ENCODE measurements at places on chromosomes 2 and 18. TPM values are rescaled to one million over a fixed set of nuclear protein-coding genes. Genes with fewer than 3 reads are reported as not detected.

The ARHGAP15 gene
- total RNA-seq: 94.6 TPM

The PAX8 gene
- 4.3 TPM for total RNA-seq

- DNase-seq: no peak
- no peak overlapping the region for H3K27ac ChIP-seq
- peaks cover 5% of the 10 kb centered on the region for H3K27me3 ChIP-seq
- H3K4me1 ChIP-seq: peaks cover 18% of the 10 kb centered on the region
- no peak overlapping the region for H3K4me3 ChIP-seq
These were observed 435.1 kb upstream of the HS6ST1 start for GRCh38 chr2:128753800-128754199.

The TMEM37 gene
- total RNA-seq: not detected

GRCh38 chr2:137772451-137772850 is 191.8 kb upstream of the HNMT start:
- no peak for DNase-seq
- H3K27ac ChIP-seq: no peak overlapping the region
- H3K36me3 ChIP-seq: no peaks in the 10 kb centered on the region
- H3K4me1 ChIP-seq: no peaks in the 10 kb centered on the region

GRCh38 chr2:27083410-27084296 is 2.9 kb upstream of the KHK start:
- H3K4me3 ChIP-seq: no peak overlapping the region
- no peaks in the 10 kb centered on the region for H3K27me3 ChIP-seq
- no peak for DNase-seq
- H3K27ac ChIP-seq: no peak overlapping the region

DNA sequence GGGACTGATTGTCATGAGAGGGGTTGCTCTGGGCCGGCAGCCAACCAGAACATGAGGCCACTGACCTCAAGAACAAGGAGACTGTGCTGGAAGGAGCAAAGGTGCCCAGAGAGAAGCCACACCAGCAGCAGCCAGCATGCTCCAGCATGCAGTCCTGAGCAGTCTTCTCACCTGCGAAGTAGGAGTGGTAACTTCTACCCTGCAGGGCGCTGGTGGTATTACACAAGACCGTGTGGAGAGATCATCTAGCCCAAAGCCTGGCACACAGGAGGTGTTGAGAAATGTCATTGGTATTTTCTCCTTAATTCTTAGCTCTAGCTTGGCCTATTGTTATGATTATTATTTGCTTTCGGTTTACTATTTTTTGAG is 132.7 kb downstream of the TSN start:
- no peak overlapping the region for H3K4me3 ChIP-seq
- no peaks in the 10 kb centered on the region for H3K36me3 ChIP-seq
- H3K4me1 ChIP-seq: no peaks in the 10 kb centered on the region
- peaks cover 10% of the 10 kb centered on the region for H3K27me3 ChIP-seq

- no peak overlapping the region for H3K27ac ChIP-seq
- H3K4me1 ChIP-seq: peaks cover under 1% of the 10 kb centered on the region
- DNase-seq: no peak
- H3K36me3 ChIP-seq: no peaks in the 10 kb centered on the region
These were observed 6.9 kb downstream of the CREG2 start for GRCh38 chr2:101380376-101380775.

GRCh38 chr2:40317761-40318160 is 134.1 kb downstream of the SLC8A1 start:
- H3K36me3 ChIP-seq: peaks cover 2% of the 10 kb centered on the region
- DNase-seq: no peak
- no peak overlapping the region for H3K27ac ChIP-seq
- H3K4me1 ChIP-seq: no peaks in the 10 kb centered on the region

The LINC00305 gene
- total RNA-seq: not detected

Data from activated T-cell treated with anti-CD3 and anti-CD28 coated beads, Interleukin-2, amount 50 U/mL, for 72 hours (primary cell).